ENCODE measurements at places on chromosomes 16 and 17.

GRCh38 chr17:73423159-73423715, 111.4 kb upstream of the CDC42EP4 start:
- no peak for DNase-seq

- no peak for DNase-seq
Observed at GRCh38 chr17:75813081-75814020, 28.7 kb downstream of the UNK start.

GRCh38 chr16:13483121-13483520, 436.8 kb upstream of the ERCC4 start:
- no peak for DNase-seq

GRCh38 chr17:40313668-40314583, 4.9 kb downstream of the RARA start:
- no peak for DNase-seq

- no peak for DNase-seq
Observed at GRCh38 chr17:28746611-28747050, 2.8 kb downstream of the TRAF4 start.

DNA sequence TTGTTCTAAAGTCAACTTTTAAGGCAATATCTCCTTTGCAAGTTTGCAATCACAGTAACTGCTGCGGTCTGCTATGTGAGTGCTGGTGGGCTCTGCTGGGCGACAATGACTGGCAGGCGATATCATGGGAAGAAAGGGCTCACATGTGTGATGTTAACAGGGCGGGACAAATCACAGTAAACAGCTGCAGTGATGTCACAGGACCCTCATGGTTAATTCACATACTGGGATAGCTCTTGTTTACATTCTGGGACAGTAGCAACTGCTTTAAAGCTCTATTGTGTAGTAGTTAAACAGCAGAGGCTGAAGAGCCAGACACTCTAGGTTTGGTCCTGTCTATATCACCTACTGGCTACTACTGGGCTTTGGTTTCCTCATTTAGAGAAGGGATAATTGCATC, 257.2 kb upstream of the ASIC2 start:
- no peak for DNase-seq

- DNase-seq = no peak
Observed at GRCh38 chr16:58280846-58281301, 14.0 kb downstream of the PRSS54 start.

DNA sequence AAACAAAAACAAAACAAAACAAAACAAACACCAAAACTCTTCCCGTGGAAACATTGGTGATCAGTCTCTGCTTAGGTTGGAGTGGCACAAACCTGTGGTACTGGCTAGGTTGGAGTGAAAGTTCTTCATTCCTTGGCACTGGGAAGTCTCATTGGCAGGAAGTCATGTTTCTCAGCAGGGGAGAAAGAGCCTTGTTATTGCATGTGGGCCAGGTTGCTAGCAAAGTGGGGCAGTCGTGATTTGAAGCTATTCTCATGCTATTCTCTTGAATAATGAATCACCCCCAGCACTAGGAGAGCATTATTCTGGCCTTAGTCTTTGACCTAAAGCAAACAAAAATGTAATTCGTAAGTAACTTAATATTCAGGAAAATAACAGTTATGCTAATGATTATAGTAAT, 24.3 kb upstream of the B4GALNT2 start:
- no peak for DNase-seq

DNA sequence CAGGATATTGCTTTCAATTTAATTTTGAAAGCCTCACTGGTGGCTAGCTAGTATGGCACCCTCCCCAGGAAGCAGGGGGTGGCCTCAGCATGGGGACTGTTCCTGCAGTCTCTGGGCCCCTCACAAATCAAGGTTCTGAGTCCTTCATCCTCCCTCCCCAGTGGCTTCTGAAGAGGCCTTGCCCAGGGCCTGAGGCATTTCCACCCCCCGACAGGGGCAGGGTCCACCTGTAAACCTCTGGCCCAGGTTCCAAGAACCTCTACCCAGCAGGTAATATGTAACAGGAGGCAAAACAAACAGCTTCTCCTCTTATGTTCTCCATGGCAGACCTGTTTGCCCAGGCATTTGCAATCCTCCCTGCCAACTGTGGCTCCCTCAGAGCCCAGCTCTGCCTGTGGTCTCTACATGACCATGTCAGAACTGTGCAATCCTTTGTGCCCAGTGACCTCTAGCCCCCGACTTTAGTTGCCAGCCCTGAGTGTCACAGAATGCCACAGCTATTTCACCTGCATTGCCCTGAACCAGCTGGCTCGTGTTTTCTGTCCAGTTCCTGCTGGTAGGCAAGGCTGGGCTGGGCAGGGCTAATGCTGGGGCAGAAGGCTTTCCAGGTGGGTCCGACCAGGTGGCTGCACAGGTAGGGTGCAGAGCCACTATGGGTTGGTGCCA, 14.3 kb downstream of the ACSF2 start:
- no peak for DNase-seq

DNA sequence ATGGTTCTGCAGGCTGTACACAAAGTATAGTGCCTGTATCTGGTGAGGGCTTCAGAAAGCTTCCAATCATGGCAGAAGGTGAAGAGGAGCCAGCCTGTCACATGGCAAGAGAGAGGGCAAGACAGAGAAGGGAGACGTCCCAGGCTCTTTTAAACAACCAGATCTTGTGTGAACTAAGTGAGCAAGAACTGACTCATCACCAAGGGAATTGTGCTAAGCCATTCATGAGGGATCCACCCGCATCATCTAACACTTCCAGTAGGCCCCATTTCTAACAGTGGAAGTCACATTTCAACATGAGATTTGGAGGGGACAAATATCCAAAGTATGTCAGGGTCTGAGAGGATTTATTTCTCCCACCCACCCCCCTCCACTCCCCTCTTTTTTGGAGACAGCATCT, 56.2 kb upstream of the ELAC2 start:
- no peak for DNase-seq

- no peak for DNase-seq
Observed at GRCh38 chr17:2734939-2735338, 14.5 kb downstream of the CCDC92B start.

All from NCI-H187 (cell line).